NCI-H146 (cell line): ENCODE measurements at places on chromosomes 5 and 9.

DNA sequence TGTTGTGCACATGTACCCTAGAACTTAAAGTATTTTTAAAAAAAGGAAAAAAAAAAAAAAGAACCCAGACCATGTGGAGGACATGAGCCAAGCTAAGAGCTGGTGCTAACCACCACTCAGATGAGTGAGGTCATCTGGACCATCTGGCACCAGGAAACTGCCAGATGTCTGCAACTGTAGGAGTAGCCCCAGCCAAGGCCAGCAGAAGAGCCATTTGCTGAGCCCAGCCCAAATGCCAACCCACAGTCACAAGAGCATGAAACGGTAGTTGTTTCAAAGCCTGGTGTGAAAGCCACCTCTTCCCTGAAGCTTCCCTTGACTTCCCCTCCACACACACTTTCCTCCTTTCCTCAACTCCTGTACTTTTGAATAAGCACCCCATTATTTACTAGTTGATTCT is 69.2 kb upstream of the FCN1 start:
- no peak for DNase-seq

- DNase-seq = peak; percentile 12
Observed at GRCh38 chr9:126614088-126614454, 343 bp downstream of the LMX1B start.

DNA sequence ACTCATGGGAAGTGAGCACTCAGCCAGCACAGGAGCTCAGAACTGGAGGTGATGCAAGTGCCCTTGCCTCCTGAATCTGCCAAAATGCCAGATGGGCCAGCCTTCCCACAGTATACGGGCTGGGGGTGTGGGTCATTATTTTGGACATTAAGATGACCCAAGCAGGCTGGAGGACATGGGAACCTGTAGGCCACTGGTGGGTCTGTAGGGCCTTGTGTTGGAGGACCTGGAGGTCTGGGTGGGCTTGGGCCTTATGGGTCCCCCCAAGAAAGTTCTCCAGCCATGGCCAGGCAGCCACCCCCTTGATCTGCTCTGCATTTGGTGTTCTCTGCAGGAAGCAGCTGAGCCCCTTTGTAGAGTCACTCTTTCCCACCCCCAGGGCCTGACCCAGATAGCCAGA is 71.0 kb upstream of the ANGPTL2 start:
- DNase-seq = no peak

DNA sequence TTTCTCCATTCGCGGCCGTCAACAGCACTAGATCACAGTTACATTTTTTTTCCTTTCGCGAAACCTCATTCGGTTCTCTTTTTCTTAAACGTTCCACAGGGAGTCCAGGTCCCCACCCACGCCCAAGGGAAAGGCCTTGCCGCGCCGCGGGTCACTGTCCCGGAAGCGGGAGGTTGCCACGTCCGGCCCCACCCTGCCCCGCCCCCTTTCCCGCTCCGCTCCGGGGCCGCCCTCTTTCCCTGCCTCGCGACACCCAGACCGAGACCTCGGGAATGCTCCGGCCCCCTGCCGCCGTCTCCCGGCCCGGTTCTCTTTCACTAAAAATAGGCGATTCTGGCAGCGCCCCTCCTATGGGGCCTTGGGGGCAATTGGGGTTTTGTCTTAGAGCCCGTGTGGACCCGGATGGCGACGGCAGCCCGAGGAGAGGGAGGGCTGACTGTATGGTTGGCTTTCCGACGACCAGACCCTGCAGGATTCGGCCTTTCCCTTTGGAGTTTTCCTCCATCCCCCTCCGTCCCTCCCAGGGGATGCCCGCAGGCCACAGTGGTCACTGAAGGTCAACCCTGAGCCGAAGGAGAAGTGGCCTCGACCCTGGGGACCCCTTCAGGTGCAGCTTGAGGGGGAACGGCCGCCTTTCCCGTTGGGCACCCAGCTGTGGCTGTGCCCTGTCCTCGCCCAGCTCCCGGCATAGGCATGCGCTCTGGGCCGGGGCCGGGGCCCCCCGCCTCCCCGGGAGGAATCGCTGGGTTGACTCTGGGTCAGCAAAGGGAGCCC is 2.8 kb upstream of the RACK1 start:
- no peak for DNase-seq

DNA sequence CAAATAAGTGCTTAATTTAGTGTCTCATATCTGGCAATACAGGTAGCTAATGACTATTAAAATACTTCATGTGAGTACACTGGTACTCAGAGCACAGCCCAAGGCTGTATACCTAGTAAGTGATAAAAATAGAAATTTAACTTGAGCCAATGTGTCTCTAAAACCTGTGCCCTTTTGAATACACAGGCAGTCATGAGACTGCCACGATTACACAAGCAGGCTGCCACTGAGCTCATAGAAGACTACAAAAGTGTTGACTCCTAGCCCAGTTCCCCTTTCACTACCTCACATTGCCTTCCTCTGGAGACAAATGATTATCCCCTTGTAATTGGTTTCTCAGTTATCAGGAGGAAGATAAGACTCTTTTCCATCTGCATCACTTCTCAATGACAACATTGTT is 66.3 kb upstream of the PAPPA start:
- DNase-seq = no peak

- no peak for DNase-seq
Observed at GRCh38 chr9:21533597-21533996, 51.5 kb upstream of the IFNE start.

DNA sequence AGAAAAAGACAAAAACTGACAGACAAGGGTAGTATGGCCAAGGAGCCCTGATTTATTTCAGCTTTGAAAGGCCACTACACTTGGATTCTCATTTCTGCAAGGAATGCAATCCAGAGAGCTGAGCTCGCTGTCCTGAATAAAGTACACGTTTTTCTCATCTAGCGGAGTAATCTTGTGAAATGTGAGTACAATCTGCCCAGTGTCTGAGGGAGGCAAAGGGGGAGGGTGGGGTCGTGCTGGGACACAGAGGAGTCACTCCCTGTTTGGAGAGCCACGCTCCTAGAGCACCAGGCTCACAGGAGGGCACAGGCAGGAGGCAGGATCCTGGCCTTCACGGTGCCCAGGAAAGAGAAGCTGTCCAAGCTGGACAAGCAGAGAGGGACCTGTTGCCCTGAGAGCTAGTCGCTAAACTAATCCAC is 51.0 kb upstream of the IFNK start:
- DNase-seq = peak; percentile 10

- no peak for DNase-seq
Observed at GRCh38 chr9:37916471-37917312, 12.8 kb upstream of the SLC25A51 start.

DNA sequence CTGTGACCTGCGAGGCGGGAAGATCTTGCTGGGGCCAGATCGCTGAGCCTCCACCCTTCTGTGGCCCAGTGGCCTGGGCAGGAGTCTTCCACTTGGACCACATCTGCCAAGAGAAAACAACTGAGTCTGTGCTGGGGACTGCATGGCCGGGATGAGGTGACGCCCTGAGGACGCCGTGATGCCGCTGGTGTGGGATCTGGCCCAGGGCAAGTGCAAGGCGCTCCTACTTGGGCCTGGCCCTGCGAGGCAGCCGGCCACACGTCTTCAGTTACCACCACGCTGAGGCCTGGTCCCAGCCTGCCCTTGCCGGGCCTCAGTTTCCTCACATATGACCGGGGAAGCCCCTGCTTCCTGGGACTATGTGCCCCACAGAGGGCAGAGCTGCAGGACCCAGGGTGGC is 133.4 kb downstream of the SLC25A46 start:
- no peak for DNase-seq

DNA sequence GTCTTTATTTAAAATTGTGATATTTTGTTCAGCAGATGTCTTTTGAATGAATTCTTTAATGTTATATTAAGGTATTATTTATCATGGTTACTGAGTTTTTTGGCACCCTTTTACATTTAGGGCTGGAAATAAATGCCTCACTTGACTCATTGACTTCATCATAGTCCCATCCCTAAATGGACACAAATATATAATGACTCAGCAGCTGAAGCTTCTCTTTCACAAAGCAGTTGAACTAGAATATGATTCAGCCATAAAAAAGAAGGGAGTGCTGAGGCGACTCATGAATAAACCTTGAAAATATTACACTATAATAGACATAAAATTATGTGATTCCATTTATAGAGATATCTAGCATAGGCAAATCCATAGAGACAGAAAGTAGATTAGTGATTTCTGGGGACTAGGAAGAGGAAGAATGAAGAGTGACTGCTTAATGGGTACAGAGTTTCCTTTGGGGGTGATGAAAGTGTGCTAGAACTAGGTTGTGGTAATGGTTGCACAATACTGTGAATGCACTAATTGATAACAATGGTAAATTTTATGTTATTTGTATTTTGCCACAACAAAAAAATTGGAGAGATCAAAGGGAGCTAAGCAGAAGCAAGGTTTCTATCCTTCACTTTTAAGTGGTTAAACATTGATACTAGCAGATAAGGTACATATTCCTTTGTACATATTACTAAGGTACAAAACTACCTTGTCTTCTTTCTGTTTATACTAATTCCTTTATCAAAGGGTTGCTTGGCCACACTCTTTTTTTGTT is 449.6 kb downstream of the NTRK2 start:
- no peak for DNase-seq

DNA sequence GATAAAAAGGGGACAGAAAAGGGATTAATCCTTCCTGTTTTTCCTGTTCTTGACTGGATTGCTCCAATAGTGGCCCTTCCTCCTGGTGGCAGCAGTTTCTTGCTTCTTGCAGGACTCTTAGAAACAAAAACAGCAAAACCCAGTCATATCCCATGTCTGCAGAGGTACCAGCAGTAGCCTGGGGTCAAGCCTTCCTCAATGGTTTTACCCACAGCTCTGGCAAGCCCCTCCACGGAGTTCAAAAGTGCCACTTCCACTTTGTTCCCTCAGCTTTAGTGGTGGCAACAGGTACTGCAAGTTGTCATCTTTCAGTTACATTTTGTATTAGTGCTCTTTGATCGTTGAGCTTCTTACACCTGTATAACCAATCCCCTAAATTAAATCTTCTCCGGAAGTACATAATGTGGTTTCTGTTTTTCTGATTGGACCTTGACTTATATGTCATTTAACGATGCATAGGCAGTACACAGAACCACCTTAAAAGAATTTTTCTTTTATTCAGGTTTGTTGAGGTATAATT is 8.7 kb upstream of the RANBP6 start:
- peak; percentile 40 for DNase-seq

DNA sequence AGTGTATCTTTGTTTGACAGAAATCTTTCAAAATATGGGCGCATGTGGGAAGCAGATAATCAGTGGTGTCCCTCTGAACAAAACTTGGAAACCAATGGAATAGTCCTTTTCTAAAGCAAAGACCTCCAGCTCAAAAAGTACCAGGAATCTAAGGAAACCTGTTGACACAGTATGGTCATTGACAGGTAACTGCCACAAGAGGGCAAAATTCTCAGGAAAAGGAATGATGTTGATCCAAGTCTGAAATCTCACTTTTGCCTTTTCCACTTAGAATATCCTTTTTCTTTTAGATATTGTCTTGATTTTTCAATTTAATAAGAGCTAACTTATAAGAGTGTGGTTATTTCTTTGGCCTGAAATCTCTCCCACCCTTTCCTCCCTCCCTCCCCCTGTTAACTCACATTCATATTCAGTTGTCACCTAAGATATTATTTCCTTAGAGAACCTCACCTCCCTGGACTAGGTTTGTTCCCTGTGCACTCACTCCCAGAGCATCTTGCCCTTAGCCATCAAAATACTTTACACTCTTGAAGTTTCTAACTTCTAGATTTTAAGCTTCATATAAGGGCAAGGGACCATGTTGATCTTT is 59.0 kb upstream of the BARX1 start:
- peak; percentile 19 for DNase-seq

GRCh38 chr5:143569213-143569701 is 165.8 kb upstream of the NR3C1 start:
- no peak for DNase-seq

- no peak for DNase-seq
Observed at GRCh38 chr9:17832812-17833211, 253.9 kb downstream of the SH3GL2 start.

DNA sequence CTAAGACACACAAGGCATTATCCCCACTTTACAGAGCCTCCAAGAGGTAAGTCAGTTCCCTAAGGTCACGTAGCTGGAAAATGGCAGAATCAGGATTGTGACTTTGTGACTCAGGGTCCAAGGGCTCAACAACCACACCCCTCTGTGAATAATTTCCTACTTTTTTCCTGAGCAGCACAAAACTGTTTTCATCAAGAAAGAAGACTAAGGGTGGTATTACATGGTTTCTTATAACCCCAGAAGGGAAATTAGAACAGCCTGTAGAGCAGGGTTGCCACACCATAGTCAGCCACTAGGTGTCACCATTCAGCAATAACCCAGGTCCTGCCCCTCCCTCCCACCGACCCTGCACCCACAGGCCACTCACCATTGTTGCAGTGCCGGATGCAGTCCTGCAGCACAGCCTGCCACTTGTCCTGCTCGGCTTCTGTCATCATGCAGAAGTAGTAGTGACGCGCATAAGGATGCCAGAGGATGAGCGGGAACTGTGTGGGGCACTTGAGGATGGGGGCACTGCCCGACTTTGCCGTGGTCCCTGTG is 72.1 kb downstream of the LRSAM1 start:
- no peak for DNase-seq

DNA sequence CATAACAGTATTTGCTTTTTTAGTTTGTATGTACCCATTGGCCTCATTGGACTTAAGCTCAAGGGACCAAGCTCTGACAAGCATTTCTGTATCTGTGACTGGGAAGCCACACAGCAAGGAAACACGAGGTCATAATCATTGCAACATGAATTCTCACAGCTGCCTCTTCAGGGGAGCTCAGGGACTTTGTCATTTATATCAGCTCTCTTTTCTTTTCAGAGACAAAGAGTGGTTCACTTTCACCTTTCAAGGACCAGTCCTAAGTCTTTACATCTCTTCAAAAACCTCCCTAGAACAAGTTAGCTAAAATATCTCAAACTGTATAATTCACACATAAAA is 58.6 kb downstream of the ADAMTS12 start:
- DNase-seq = no peak

DNA sequence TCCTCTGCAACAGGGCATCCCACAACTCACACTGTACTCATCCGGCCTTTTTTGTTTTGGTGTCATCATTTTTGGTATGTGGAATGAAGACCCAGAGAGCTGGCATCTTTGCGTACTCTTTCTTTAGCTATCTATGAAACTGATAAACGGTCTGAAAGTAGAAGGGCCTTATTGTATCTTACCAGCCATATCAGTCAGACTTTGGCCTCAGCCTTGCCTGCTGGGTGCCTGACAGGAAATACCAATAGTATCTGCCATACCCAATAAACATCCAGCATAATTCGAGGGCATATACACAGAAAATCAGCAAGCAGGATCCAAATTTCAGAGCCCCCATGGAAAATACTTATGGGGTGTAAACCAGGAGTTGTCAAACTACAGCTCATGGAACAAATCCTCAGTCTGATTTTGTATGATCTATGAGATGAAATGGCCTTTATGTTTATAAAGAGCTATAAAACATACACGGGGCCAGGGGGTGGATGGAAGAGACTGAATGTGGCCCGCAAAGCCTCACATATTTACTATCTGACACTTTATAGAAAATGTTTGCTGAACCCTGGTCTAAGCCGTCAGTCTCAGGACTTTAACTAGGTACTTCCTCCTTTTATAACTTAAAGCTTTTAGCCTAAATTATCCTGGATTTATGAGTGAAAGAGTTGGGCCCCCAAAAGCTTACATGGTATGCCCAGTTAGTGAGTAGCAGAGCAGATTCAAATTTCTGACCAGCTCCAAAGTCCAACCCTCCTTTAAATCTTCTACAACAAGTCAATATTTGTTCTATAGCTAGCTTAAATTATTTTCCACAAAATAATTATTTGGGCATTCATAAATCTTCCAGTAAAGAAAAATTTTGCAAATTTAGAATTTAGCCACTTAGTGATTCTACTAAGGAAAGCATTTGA is 308.0 kb upstream of the PUM3 start:
- no peak for DNase-seq
